ENCODE measurements at places on chromosomes 12 and 14.

GRCh38 chr12:92995258-92995903, 66.3 kb upstream of the EEA1 start:
- no peaks in the 10 kb centered on the region for H3K4me1 ChIP-seq
- DNase-seq = no peak
- no peaks in the 10 kb centered on the region for H3K36me3 ChIP-seq
- no peak overlapping the region for H3K4me3 ChIP-seq
- H3K27ac ChIP-seq = no peak overlapping the region
- no peaks in the 10 kb centered on the region for H3K27me3 ChIP-seq

DNA sequence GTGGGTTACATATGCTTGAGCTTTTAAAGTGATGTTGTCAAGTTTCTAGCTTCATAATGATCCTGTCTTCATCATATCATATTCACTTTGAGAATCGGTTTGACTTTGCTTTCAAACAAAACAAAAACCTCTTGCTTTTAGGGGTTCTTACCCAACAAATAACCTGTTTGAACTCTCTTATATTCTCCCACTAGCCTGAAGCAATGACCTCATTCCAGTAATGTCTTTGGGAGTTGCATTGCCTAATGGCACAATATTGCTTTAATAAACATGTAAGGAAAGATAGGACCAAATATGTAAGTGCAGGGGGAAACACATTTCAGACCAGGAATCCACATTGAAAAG, 27.7 kb downstream of the WBP11 start:
- peak overlapping the region; percentile 91 for H3K27ac ChIP-seq
- peak overlapping the region; percentile 80 for H3K4me3 ChIP-seq
- DNase-seq = no peak
- H3K4me1 ChIP-seq = no peaks in the 10 kb centered on the region
- no peaks in the 10 kb centered on the region for H3K27me3 ChIP-seq
- no peaks in the 10 kb centered on the region for H3K36me3 ChIP-seq

GRCh38 chr12:124277394-124278241, 17.3 kb upstream of the RFLNA start:
- H3K4me1 ChIP-seq = no peaks in the 10 kb centered on the region
- H3K36me3 ChIP-seq = no peaks in the 10 kb centered on the region
- no peak for DNase-seq
- H3K27ac ChIP-seq = no peak overlapping the region

DNA sequence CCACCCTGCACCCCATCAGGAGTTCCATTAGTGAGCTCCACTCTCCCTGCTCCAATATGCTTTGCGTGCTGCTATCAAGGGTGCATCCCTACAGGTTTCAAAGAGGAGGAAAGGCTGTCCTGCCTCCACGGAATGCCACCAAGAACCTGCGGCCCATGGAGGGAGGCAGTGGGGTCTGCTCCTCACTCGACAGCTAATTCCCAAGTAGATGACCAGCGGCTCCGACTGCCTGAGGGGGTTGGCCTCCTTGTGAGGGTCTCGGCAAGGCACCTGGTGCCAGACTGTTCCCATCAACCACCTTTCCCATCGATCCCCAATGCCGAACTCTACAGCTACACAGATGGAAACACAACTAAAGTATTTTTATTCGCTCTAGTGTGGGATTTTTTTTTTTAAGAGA, 36.0 kb downstream of the AMN start:
- H3K27me3 ChIP-seq = no peaks in the 10 kb centered on the region
- no peak overlapping the region for H3K4me3 ChIP-seq
- no peaks in the 10 kb centered on the region for H3K4me1 ChIP-seq

DNA sequence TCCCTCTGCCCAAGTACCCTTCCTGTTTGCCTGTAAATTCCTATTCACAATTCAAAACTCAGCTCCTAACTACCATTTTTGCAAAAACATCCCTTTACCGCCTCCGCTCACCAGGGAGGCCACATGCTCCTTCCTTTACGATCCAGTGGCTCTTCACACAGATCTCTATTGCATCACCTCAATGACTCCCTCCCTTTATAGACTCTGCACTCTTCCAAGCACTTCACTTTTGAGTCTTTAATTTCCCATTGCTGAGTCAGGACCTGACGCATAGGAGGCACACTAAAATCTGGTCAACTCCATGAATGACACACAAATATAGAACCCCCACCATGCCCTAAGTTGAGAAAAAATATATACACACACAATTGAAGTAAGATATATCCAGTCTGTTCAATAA, 45.9 kb downstream of the PPP1R13B start:
- H3K36me3 ChIP-seq = no peaks in the 10 kb centered on the region
- H3K27ac ChIP-seq = no peak overlapping the region
- H3K4me1 ChIP-seq = no peaks in the 10 kb centered on the region
- H3K4me3 ChIP-seq = no peak overlapping the region
- DNase-seq = no peak

Data from uterus (tissue), 4 donors.